ENCODE measurements at places on chromosomes 3 and 15.

GRCh38 chr3:140205598-140205997, 270.6 kb downstream of the CLSTN2 start:
- no peak for DNase-seq

DNA sequence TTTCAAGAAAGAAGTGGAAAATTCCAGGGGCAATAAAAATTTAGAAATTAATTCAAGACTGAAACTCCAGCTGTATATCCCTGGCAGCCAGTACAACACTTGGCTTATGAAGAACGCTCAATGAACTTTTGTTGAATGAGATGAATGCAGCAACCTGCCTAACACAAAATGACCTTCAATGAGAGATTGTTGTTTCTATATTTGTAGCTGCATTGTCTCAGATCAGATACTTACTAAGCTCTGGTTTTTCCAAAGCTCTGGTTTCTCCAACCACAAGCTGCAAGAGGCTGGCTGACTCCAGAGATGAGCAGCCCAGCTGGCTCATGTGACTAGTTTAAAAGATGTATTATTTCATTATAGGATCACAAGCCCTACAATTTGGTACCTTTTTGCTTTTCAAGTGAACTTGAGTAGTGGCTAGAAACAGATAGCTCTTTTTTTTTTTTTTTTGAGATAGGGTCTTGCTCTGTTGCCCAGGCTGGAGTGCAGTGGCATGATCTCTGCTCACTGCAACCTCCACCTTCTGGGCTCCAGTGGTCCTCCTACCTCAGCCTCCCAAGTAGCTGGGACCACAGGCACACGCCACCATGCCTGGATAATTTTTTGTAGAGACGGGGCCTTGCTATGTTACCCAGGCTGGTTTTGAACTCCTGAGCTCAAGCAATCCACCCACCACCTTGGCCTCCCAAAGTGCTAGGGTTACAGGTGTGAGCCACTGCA, 57.4 kb downstream of the UMPS start:
- no peak for DNase-seq

GRCh38 chr15:63030101-63030551, 12.4 kb upstream of the TPM1 start:
- peak; percentile 75 for DNase-seq

DNA sequence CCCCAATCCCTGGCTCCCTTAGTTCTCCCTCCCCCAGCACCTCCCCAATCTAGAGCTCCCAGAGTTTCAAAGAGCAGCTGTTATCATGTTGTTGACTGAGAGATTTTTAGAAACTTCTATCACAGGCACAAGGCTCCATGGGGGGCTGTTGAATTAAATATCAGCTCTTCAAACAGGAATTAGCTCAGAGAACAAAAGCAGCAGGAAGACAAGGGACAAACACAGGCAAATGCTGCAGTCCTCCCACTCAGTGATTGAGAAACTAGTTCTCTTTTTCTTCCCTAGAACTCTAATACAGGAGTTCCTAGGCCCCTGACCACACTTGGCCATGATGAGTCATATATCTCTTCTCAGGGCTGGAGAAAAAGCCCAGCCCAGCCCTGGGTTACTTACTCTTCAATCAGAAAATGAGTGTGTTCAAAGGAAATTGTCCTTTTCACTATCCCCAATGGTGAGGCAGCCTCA, 262.1 kb downstream of the IGSF11 start:
- no peak for DNase-seq

DNA sequence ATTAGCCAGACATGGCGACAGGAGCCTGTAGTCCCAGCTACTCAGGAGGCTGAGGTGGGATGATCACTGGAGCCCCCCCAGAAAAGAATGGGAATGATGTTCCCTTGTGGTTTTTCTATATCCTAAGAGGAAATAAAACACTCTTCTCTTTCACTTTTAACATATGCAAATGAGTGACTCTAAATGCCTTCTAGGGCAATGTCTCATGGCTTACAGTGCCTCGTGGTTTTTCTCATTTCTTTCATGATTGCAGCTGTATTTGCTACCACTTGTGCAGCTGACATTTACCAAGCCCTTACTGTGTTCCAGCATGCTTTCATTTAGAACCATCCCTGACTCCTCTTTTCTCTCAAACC, 26.4 kb downstream of the STOML1 start:
- no peak for DNase-seq

DNA sequence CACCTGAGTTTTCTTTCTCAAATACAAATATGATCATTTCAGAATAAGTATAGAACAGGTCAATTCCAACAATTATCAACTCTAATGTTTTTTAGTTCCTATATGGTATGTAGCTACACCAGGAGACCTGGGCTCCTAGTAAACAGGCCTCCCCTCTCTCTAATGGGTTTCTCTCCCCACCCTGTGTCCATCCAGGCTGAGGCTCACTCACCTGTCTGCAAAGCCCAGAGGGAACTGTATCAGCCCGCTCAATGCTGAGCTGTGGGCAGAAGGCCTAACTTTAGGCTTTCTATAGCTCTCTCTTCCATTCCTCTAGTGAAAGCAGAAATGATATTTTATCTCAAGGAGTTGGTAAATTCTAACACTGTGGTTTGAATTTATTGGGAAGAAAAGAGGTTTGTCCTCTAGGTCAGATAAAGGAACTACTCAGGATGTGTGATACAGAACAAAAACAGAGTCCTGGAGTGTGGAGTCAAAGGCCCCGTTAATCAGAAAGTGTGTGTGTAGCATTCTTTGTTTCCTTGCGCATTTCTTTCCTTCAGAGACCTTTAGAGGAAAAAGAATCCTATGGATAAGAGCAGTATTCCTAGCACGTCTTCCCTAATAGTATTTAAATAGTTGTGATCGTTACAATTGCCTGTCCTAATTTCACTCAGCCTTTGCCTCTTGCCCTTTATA, 408.9 kb downstream of the PYDC2 start:
- DNase-seq = no peak

GRCh38 chr3:98761643-98762229, 1.4 kb upstream of the ST3GAL6 start:
- no peak for DNase-seq

GRCh38 chr3:134883697-134884385, 88.8 kb downstream of the EPHB1 start:
- no peak for DNase-seq

DNA sequence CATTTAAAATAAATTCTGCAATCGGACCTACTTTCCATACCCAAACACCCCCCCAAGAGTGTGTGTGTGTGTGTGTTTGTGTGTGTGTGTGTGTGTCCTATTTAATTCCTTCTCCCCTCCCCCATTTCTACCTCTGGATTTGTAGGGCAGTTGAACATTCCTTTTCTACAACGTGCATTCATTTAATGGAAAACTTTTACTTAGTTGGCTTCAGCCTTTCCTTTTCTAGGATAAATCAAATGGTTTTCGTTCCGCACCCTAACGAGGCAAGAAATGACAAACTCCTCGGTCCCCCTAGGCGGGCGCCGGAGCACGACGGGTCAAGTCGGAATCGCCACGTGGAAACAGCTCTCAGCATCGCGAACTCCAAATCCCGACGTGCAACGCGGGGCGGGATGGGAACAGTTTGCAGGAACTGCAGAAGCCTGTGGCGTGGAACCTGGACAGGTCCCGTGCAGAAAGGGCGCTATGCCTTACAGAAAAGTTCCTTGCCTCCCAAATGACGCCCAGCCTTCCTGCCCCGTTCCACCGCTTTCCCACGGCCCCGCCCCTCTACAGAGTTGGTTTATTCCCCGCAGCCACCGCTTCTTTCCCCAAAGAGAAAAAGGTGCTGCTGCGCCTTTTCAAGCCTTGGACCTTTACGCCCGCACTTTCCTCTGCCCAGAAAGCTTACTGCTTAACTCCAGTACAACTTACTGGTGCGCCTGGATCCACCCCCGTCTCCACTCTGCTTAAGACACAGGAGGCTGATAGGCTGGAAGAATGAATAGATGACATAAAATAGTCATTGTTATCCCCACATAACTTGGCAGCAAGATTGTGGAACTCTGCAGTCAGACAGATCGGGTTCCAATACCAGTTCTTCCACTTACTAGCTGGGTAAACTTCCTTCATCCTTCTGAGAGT, 1.1 kb upstream of the EIF2B5 start:
- peak; percentile 92 for DNase-seq

GRCh38 chr3:124345845-124346244, 353.9 kb upstream of the ROPN1 start:
- DNase-seq = no peak

GRCh38 chr3:45635475-45636256, 41.1 kb downstream of the LIMD1 start:
- no peak for DNase-seq

GRCh38 chr3:2099028-2099671, 484 bp downstream of the CNTN4 start:
- no peak for DNase-seq

GRCh38 chr15:94844538-94845389, 613.4 kb downstream of the MCTP2 start:
- DNase-seq = peak; percentile 79

- peak; percentile 98 for DNase-seq
Measured at GRCh38 chr3:72847751-72848702, at the start of gene SHQ1. Gene SHQ1 (minus strand): TSS chr3:72848445. CDS start chr3:72848340, 105 bp downstream.

GRCh38 chr3:125077864-125078263, 22.1 kb upstream of the HEG1 start:
- no peak for DNase-seq

DNA sequence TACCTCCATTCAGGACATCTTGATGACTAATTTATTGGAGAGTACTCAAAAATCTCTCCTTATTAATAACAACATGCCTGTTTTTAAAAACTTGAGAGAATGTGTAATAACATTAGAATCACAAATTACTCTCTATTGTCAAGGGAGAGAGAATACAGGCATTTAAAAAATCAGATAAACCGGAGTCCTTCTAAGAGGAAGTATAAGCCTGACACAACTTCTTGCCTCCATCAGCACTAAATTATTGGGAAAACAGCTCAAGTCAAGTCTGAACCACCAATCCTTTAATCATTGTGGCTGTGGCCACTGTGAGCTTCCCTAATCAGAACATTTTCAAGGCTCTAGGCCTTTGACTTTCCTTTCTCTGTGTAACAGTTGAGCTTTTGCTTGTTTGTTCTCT, 38.0 kb downstream of the SSR3 start:
- no peak for DNase-seq

GRCh38 chr3:85567071-85567676, 608.4 kb downstream of the CADM2 start:
- DNase-seq = no peak

DNA sequence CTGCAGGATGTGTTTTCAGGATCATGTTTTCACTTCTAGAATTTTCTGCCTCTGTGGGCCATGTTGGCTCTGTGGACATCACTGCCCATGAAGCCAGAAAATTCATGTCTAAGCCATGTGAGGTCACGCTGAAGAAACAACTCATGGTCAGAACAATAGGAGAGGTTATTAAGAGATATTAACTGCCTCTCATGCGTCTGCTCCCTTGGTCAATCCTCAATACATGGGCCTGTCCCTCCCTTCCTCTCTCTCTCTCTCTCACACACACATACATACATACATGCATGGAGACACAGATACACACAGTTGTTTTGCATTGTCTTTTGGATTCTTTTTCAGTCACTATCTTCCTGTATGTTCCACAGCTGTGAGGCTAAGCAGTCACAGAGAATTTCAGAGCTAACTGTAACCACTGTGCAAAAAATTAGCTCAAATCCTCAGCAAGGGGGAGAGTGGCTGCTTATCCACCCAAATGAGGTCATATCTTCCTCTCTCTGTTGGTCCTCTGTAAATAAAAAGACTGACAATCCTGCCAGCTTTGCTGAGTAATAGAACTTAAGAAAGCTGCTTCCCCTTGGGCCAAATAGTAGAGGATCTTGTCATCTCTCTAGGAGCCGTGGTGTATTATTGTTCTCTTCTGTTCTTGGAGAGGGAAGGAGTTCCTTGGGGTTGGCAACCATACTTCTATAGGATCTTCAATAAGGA, 45.6 kb downstream of the LRTM1 start:
- DNase-seq = no peak

DNA sequence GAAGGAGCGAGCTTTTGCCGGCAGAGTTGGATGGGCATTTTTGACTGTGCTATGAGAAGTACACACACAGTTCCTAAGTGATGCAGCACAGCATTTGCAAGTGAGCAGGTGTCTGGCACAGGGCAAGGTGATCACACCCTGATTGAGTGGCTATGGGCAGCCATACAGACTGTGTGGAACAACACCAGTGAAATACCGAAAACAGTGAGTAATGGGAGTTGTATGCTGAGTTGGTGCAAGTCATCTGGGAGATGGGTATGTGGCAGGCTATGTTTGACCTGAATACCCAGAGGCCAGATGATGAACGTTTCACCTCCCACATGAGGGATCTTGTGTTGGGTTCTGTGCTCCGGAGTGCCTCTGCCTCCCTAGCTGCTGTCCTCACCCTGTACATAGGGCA, 53.5 kb upstream of the TIPARP start:
- no peak for DNase-seq

DNA sequence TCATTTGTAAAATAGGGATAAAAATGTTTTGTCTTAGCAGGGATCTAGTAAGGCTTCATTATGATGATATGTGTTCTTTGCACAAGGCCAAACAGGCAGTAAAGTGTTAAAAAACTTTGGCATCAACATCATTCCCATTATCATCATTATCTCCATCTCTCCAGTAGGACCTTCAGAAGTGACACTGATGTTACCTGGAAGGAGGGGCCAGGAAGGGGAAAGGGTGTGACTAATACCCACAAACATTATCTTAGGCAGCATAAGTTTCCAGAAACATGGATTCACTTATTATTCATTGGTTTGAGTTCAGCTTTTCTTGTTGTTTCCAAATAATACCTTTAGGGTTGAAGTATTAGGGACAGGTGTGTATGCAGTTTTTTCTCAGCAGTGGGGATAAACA, 399.6 kb downstream of the PTPRG start:
- no peak for DNase-seq

- no peak for DNase-seq
Measured at GRCh38 chr15:64333986-64334929, 21.7 kb downstream of the CSNK1G1 start.

DNA sequence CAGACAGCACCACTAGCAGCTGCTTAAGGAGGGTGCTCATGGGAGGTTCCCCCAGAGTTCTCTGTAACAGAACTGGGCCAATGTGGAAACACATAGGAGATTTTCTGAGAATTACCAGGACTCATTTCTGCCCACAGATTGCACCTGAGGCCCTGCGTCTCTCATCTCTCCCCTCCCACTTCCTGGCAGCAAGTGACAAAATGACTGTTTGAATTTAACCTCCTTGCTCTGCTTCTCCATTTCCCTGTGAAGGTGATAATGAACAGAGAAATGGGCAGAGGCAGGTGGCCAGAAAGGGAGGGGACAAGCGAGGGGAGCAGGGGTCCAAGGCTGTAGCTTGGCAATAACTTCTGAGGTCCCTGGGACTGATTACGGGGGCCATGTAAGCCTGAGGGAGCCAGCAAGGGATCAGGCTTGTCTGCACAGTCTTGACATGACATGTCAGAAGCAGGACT, 8.0 kb downstream of the EPHB1 start:
- no peak for DNase-seq
